ENCODE measurements at places on chromosomes 16 and 17. TPM values are rescaled to one million over a fixed set of nuclear protein-coding genes. Genes with fewer than 3 reads are reported as not detected.

The KIFC3 gene
- total RNA-seq: 7.1 TPM

The CACNG4 gene
- 5.9 TPM for total RNA-seq

The NLK gene
- total RNA-seq: 49.9 TPM

The SALL1 gene
- 54.3 TPM for total RNA-seq

The FBRS gene
- total RNA-seq: 13.9 TPM

- H3K27me3 ChIP-seq: no peaks in the 10 kb centered on the region
- H3K4me1 ChIP-seq: peaks cover 4% of the 10 kb centered on the region
- H3K36me3 ChIP-seq: no peaks in the 10 kb centered on the region
- no peak for DNase-seq
- H3K4me3 ChIP-seq: no peak overlapping the region
Observed at GRCh38 chr16:82758904-82759303, 132.1 kb downstream of the CDH13 start.

DNA sequence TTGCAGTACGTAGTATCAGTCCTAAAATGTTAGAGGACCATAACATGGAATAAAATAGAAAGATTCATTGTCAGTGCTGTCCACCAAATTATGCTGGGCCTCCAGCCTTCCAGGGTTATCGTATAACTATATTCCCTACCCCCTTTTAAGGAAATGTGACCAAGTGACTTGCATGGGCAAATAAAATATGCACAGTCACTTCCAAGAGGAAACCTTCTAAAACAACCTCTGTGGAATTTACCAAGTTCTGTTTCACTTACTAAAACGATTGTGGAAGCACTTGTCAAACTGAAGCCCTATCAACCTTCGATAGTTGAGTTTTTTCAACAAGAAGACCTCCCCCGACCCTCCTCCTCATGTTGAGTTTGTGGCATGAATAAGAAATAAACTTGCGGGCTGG, 345.4 kb upstream of the C16orf82 start:
- H3K27ac ChIP-seq: no peak overlapping the region
- H3K4me3 ChIP-seq: no peak overlapping the region
- no peaks in the 10 kb centered on the region for H3K36me3 ChIP-seq
- no peak for DNase-seq

- H3K27me3 ChIP-seq: no peaks in the 10 kb centered on the region
- no peak overlapping the region for H3K4me3 ChIP-seq
- no peaks in the 10 kb centered on the region for H3K4me1 ChIP-seq
- no peaks in the 10 kb centered on the region for H3K36me3 ChIP-seq
- H3K27ac ChIP-seq: no peak overlapping the region
Observed at GRCh38 chr16:30115238-30115637, 1.9 kb upstream of the GDPD3 start.

Measured in H1 (cell line).